Activated naive CD8-positive, alpha-beta T cell treated with anti-CD3 and anti-CD28 coated beads, Interleukin-2, amount 50 U/mL, for 16 hours (primary cell): ENCODE measurements at places on chromosomes 5 and 9.

DNA sequence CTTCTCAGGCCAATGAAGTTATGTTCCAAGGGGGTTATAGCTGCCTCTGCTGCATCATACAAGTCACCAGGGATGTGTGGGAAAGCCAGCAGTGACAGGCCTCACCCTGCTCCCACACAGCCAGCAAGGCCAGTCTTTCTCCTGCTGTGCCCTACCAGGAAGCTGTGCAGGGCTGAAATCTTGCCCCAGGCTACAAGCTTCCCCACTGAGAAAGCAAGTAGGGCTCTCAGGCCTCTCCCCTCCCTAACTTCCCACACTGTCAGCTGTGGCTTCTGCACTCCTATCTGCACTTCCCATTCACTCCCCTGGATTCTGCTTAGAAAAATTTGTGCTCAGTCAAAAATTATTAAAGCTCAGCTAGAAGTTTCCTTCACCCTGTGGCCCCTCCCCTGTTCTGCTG lies 611.2 kb upstream of the ZNF608 start:
- DNase-seq = no peak

DNA sequence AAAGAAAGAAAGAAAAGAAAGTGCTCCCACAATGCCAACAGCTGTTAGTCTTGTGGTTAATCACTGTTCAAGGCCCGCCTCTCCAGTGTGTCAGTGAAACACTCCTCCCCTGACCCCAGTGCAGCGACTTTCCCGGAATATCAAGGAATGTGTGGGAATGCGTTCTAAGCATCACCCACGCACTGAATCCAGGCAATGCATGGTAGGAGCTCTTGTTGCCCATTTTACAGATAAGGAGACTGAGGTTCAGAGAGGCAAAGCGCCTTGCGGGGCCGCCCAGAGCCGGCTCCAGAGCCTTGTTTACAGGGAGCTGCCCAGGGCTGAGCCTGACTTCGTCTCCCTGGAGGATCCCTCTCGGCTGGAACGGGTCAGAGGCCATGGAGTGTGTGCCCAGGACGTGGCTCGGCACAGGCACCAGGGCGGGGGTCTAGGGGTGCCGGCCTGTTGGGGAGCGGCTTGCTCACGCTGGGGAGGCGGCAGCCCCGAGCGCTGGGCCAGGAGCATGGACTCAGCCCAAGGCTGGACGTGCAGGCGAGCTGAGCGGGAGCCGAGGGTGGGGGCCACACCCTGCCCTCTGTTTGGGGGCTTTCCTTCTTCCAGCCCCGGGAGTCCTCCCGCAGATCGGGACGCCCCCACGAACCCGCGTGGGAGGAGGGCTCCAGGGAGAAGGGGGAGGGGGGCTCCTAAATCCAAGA lies 823 bp downstream of the ST6GALNAC6 start:
- no peak for DNase-seq

DNA sequence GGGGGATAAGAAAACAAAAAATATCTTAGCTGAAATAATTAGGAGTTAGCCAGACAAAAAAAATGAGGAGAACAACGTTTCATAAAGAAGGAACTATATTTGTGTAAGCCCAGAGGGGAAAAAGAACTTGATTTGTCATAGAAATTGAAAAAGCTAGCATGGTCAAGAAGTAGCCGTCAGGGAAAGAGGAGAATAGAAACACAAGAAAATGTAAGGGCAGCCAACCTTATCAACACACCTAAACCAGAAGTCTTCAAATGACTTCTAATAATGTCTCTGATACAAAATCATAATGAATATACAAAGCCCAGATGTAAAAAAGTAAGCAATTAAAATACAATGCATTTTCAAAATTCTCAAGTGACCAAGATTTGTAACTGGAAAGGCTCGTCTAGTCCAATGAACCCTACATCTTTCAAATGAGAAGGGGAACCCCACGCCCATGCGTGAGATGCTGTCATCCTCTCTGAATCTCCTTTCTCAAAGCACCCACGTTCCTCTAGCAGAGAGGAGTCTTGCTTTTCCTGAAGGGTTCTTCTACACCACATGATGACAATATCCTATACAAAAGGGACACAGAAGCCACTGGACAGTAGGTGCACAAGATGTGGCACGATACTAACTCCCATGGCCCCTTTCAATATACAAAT lies 103.7 kb downstream of the ARL15 start:
- DNase-seq = no peak

DNA sequence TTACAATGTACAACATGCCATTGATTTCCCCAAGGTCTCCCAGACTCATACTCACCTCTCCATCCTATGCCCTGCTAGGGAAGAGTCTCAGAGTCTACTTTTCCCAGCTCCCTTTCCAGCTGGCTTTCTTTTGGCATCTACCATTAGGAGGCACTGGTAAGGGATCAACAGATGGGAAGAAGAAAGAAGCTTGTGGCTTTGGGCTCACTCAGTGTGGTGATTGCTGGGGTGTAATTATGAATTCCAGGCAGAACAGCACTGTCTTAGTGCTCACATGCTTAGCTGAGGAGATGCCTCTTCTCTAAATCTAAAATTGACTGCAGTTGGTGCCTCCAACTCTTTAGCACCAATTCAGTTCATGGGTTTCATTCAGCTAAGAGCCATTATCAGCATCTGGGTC lies 330.0 kb downstream of the PSAT1 start:
- no peak for DNase-seq
